ENCODE measurements at places on chromosomes 7 and 10.

GRCh38 chr7:105011831-105012502 is 2.0 kb upstream of the KMT2E start:
- no peak for DNase-seq

DNA sequence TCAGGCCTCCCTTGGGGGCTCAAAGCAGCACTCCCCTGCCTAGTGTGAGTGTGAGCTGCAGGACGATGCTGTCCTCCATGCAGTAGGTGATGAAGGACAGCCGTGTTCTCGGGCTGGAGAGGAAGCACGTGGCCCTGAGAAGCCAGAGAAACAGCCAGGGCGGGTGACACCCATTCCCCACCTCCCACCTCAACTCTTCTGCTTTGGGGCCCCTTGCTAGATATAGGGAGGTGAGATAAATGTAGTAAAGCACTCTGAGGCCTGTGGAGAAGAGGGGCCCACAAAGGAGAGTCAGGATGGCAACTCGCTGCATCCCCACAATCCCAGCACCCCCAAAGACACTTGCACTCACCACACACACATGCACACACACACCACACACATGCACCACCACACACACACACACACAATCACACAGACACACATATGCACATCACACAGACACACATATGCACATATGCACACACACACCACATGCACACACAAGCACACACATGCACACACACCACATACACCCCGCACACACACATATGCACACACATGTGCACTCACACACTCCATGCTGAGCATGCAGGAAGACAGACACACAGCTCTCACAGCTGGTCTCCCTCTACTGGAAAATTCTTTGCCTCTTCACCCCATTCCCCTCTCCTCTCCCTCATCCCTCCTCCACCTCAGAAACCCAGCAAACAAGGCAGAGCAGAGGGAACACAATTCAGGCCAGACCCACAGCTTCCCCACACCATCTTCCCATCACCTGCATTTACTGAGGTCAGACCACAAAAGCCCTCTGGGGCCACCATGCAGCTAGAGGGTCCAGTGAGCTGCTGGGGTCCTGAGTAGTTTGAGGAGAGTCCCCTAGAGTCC is 30.5 kb downstream of the ANXA8 start:
- DNase-seq = no peak

- no peak for DNase-seq
Observed at GRCh38 chr10:78520737-78521430, 487.2 kb downstream of the RPS24 start.

DNA sequence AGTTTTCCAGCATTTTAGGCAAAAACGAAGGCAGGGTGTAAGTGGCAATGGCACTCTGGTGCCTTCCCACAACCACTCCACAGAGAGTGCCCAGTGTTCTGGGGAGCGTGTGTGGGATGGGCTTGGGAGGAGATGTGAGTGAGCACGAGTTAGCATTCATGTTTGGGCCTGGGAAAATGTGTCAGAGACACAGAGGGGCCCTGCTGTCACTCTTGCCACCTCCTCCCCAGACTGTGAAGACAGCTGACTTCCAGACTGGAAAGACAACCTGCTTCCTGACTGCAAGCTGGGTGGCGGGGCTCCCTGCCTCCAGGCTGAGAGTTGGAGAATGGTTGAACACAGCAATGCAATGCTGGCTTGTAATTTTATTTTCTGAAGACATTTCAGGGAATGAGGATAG is 454.5 kb upstream of the ZMIZ1 start:
- no peak for DNase-seq

DNA sequence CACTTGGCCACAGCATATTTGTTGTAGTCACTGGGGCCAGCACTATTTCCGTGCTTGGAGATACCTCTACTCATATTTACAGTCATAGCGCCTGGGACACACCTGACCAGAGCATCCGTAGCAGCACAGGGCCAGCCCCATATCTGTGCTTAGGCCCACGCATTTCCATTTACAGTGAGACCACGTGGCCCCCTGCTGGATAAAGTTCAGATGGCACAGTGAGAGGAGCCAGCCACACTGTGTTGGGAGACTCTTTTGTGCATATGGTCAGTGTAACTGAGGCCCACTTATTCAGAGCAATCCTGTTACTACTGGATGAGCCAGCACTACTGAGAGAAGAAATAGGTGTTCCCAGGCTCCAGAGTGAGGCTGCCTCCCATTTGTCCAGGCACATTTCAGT is 455.3 kb downstream of the REEP3 start:
- peak; percentile 30 for DNase-seq

DNA sequence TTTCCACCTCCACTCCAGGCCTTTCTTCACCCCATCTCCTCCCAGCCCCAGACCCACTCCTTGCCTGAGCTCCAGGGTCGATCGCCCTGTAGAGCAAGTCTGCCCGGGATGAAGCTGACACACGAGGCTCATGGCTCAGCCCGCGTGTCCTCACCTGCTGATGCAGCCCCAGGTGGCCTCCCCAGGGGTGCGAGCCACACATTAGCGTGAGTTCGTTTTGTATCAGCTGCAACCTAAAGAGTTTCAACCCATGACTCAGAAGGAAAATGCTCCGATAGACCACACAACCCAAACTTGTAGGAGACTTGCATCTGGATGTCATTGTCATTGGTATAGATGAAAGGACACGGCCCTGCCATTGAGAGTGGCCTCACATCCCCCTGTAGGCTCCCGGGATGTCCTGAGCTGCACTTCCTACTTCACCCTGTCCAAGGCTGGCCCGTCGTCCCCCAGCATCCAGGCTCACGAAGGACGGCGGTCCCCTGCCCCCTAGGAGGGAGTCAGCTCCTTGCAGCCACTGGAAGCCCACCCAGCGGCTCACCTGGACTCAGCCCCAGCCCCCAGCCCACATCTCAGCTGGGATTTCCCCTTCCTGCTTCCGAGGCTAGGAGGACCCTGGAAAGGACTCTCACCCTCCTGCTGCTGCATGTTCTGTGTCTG is 97.7 kb downstream of the HTR5A start:
- no peak for DNase-seq

DNA sequence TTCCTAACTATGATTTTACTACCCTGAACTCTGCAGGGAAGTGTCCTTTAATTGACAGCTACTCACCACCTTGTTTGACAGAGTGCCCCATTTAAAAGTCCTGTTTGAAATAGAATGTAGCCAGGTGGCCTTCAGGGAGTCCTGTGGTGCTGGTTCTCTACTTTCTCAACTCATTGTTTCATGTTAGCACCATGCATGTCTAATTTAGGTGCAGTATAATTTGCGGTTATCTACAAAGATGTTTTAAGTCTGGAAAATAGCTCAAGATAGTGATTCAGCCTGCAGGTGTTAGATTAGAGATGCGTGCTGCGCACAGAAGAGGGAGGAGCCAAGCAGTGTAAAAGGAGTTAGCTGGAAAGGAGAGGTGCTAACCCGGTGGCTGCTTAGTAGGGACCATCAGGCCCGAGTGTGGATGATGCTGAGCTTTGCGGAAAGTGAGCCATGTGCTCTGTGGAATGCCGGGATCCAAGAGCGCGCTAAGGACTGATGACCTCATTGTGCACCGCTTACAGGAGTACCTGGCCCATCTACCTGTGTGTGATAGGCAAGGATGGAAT is 1.2 kb downstream of the CCM2 start:
- peak; percentile 47 for DNase-seq

DNA sequence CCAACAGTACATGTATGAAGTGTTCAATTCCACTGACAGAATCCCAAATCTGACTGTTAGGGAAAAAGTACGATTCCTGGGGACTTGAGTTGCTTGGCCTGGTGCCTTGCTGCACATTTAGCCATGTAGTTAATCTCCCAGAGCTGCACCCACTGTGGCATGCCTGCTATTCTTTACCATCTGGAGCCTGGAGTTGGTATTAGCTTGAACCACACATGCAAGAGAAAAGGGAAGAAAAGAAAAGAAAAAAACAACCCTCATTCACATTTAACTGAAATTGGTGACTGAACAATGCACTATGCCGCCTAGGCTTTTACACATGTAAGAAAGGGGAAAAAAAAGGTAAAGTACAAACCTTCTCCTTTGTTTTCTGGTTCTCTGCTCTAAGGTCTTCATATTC is 26.1 kb downstream of the SHTN1 start:
- no peak for DNase-seq

DNA sequence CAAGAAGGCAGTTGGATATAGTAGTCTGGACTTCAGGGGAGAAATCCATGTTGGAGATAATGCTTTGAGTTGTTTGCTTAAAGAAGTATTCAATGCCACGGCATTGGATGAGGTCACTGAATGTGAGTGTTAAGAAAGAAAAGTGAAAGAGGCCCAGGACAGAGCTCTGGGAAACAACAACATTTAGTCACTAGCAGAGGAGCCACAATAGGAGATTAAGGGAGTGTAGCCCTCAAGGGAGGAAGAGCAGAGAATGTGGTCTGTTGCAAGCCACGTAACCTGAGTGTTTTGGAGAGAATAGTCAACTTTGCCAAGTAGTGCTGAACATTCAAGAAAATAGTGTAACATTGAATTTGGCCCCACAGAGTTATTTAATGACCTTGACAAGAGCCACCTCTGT is 114.7 kb downstream of the MYO3A start:
- DNase-seq = no peak

DNA sequence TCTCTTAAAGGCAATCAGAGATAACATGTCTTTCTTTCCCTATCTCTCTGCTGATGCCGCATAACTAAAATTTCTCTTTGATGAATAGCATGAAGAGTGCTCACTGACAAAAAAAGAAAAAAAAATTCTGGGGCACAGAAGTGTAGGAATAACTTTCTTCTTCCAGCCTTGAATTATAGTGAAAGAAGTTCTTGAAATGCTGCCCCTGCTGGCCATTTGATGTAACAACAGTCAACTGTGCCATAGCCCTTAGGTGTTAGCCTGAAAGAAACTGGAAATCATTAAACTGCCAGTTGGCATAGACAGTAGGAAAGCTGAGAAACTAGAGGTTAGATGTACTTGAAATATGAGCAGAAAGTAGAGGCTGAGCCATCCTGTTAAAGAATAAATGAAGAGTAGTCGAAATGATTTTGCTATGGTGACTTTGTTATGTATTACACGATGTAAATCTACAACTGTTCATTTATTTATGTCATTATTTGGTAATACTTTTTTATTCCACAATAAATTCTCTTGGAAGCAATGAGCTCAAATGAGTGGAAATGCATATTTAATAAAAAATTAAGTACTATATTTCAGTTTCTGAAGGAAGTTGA is 48.3 kb upstream of the FAM171A1 start:
- peak; percentile 7 for DNase-seq

- no peak for DNase-seq
Observed at GRCh38 chr7:149532654-149533053, 35.0 kb upstream of the ZNF746 start.

- DNase-seq = peak; percentile 31
Observed at GRCh38 chr10:62817766-62818425, 1.7 kb upstream of the EGR2 start.

GRCh38 chr10:29723726-29724125 is 89.0 kb upstream of the SVIL start:
- no peak for DNase-seq

GRCh38 chr10:12588091-12588860 is 238.9 kb downstream of the CAMK1D start:
- DNase-seq = no peak

DNA sequence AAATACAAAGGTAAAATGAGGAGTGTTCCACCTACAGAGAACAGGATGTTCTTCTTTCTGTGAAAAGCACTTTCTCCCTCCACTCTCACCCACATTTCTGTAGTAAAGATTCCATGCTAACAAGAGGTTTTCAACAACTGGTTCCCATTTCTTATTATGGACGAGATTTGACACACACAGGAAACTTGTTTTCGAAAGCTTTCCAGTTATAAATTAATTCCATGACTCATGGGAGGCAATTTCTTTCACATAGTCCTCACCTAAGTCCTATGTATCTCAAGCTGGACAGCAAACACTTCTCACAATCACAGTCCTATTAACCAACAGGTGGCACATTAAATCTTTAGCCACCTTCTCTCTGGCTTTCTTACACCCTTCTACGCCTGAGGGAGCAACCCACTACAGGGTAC is 24.5 kb downstream of the RAPGEF5 start:
- DNase-seq = peak; percentile 40

DNA sequence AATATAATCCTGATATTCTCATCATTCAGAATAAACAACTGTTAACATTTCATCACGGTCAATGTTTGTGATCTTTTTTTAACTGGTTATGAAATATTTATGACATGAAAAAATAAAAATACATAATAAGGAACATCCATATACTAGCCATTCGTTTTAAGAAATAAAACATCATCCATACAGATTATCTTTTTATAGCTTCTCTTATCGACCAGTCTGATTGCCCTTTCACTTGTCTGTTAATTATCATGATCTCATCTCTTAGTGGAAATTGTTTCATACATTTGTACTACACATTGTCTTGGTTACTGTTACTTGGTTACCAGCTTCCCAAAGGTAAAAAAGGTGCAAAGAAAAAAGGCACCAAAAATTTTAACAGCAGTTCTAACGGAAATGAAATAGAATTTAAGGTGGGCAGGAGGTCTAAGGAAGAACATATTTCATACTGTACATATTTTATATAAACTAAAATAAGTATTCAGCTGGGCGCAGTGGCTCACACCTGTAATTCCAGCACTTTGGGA is 8.4 kb downstream of the ARHGAP21 start:
- no peak for DNase-seq

DNA sequence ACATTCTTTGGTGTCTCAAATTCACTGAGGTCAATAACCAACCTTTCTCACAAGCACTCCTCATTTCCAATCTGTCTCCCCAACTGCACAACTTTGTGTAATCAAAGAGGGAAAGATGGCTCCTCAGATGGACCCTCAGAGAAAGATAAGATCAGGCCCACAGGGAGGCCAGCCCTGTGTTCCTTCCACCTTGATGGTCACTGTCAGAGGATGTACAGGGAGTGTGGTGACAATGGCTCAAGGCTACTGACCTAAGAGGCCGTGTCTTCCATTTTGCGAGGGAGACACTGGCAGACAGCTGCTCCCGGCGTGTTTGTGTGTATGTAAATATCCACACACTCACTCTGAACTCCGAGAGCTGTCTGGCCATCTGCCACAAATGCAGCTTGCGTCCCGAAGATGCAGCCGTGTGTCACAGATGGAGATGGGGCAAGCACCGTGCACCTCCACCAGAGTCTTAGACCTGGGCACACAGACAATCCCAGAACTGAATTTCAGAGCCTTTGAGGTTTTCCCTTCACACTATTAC is 712.1 kb upstream of the NRP1 start:
- DNase-seq = no peak

DNA sequence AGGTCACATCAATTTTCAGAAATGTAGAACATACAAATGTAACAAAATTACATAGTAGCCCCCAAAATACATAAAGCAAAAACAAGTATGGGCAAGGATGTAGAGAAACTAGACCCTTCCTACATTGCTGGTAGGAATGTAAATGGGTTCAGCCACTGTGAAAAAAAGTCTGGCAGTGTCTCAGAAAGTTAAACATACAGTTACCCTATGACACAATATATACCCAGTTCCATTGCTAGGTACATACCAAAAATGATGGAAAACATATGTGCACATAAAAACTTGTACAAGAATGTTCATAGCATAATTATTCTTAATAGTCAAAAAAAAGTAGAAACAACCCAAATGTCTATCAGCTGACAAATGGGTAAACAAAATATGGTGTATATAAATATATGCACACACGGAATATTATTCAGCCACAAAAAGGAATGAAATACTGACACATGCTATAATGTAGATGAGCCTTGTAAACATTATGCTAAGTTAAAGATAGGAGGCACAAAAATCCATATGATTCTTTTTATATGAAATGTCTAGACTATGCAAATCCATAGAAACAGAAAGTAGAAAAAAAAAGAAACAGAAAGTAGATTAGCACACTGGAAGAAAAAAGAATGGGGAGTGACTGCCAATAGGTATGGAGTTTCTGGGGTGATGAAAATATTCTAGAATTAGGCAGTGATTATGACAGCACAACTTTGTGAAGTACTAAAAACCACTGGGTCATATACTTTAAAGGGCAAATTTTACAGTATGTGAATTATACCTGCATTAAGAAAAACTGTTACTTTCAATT is 13.5 kb downstream of the HERPUD2 start:
- DNase-seq = no peak
